Vagina (tissue), 2 donors: ENCODE measurements at places on chromosomes 5 and 9. TPM values are rescaled to one million over a fixed set of nuclear protein-coding genes. Genes with fewer than 3 reads are reported as not detected.

FOXD4L4 gene
- not detected for total RNA-seq

C9orf153 gene
- not detected for total RNA-seq

LAMC3 gene
- 13.3 TPM for total RNA-seq

DNA sequence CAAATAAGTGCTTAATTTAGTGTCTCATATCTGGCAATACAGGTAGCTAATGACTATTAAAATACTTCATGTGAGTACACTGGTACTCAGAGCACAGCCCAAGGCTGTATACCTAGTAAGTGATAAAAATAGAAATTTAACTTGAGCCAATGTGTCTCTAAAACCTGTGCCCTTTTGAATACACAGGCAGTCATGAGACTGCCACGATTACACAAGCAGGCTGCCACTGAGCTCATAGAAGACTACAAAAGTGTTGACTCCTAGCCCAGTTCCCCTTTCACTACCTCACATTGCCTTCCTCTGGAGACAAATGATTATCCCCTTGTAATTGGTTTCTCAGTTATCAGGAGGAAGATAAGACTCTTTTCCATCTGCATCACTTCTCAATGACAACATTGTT lies 66.3 kb upstream of the PAPPA start:
- no peaks in the 10 kb centered on the region for H3K36me3 ChIP-seq
- no peaks in the 10 kb centered on the region for H3K4me1 ChIP-seq
- no peak for DNase-seq

DNA sequence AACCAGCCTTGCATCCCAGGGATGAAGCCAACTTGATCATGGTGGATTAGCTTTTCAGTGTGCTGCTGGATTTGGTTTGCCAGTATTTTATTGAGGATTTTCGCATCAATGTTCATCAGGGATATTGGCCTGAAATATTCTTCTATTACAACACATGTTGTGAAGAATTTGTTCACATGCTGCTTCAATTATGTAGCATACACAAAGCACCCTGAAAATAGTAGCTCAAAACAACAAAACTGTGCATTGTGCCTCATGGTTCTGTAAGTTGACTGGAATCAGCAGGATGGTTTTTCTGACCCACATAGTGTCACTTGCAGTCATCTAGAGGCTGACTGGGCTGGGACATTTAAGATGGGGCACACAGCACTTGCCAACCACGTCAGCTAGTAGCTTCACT lies 193.9 kb downstream of the SYK start:
- H3K36me3 ChIP-seq = no peaks in the 10 kb centered on the region
- no peaks in the 10 kb centered on the region for H3K27me3 ChIP-seq
- peaks cover 7% of the 10 kb centered on the region for H3K4me1 ChIP-seq
- no peak for DNase-seq
- no peak overlapping the region for H3K4me3 ChIP-seq
- no peak overlapping the region for H3K27ac ChIP-seq

DNA sequence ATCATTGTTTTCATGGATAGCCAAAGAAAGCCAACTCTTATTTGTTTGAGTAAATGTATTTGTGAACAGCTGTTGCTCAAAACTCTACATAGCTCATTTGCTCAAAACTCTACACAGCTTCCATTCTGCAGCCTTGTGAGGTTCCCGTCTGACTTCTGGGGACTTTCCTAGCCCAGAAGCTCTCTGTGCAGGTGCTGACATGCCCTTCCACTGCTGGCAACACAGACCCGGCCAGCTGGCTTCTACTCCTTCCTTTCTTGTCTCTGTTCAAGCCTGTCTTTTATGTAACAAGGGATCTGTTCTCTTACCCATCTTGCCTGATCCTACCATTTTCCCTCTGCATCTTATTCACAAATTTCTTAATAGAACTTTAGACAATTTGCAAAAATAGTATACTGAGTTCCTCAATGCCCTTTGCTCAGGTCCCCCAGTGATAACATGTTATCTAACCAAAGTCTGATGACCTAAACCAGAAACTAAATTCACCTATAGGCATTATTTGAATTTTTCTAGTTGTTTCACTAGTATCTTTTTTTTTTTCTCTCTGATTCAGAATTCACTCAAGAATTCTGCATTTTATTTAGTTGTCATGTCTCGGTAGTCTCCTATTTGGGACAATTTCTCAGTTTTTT lies 556.5 kb upstream of the SEMA6A start:
- H3K27ac ChIP-seq = no peak overlapping the region
- no peak for DNase-seq
- H3K36me3 ChIP-seq = no peaks in the 10 kb centered on the region

- H3K27me3 ChIP-seq = no peaks in the 10 kb centered on the region
- no peak for DNase-seq
- H3K4me1 ChIP-seq = peaks cover 21% of the 10 kb centered on the region
- H3K4me3 ChIP-seq = no peak overlapping the region
- H3K36me3 ChIP-seq = no peaks in the 10 kb centered on the region
- H3K27ac ChIP-seq = no peak overlapping the region
These were observed 52.6 kb upstream of the KLF9 start for GRCh38 chr9:70466976-70467561.

DNA sequence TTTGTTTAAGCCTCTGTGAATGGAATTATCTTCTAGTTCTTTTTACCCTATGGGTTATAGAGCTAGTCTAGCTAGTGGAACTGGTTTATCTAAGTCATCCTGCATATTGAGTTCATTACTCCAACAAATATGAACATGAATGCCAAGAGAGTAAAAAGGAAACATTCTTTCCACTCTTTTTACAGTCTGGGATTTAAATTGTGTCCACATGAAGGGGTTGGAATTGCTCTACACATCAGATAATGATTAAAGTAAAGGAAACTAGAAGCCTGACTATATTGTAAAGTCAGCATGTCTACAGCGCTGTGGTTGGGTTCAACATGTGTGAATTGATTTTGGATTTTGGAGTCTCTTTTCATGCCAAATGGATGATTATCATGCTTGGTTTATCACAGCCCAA lies 173.1 kb downstream of the CCDC171 start:
- H3K4me3 ChIP-seq = no peak overlapping the region
- no peaks in the 10 kb centered on the region for H3K4me1 ChIP-seq
- H3K27ac ChIP-seq = no peak overlapping the region
- DNase-seq = no peak
- H3K36me3 ChIP-seq = no peaks in the 10 kb centered on the region

GRCh38 chr9:114409103-114409780 lies 21.5 kb upstream of the AKNA start:
- DNase-seq = no peak
- no peaks in the 10 kb centered on the region for H3K36me3 ChIP-seq
- no peak overlapping the region for H3K4me3 ChIP-seq
- no peak overlapping the region for H3K27ac ChIP-seq
- H3K4me1 ChIP-seq = peaks cover 8% of the 10 kb centered on the region
- no peaks in the 10 kb centered on the region for H3K27me3 ChIP-seq

- H3K4me3 ChIP-seq = no peak overlapping the region
- DNase-seq = no peak
- H3K27ac ChIP-seq = no peak overlapping the region
- no peaks in the 10 kb centered on the region for H3K27me3 ChIP-seq
These were observed 31.0 kb downstream of the EFCAB9 start for GRCh38 chr5:172224996-172225395.

DNA sequence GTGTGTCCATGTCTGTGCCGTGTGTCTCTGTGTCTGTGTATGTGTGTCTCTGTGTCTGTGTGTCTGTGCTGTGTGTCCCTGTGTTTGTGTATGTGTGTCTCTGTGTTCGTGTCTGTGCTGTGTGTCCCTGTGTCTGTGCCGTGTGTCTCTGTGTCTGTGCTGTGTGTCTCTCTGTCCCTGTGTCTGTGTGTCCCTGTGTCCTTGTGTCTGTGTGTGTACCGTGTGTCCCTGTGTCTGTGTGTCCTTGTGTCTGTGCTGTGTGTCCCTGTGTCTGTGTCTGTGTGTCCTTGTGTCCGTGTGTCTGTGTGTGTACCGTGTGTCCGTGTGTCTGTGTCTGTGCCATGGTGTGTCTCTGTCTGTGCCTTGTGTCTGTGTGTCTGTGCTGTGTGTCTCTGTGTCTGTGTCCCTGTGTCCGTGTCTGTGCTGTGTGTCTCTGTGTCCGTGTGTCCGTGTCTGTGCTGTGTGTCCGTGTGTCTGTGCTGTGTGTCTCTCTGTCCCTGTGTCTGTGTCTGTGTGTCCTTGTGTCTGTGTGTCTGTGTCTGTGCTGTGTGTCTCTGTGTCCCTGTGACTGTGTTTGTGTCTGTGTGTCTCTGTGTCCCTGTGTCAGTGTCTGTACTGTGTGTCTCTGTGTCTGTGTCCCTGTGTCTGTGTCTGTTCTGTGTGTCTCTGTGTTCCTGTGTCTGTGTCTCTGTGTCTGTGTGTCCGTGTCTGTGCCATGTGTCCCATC lies 23.2 kb downstream of the CACNA1B start:
- no peaks in the 10 kb centered on the region for H3K36me3 ChIP-seq
- H3K27ac ChIP-seq = no peak overlapping the region
- no peak overlapping the region for H3K4me3 ChIP-seq
- no peaks in the 10 kb centered on the region for H3K27me3 ChIP-seq
- no peaks in the 10 kb centered on the region for H3K4me1 ChIP-seq
- no peak for DNase-seq

DNA sequence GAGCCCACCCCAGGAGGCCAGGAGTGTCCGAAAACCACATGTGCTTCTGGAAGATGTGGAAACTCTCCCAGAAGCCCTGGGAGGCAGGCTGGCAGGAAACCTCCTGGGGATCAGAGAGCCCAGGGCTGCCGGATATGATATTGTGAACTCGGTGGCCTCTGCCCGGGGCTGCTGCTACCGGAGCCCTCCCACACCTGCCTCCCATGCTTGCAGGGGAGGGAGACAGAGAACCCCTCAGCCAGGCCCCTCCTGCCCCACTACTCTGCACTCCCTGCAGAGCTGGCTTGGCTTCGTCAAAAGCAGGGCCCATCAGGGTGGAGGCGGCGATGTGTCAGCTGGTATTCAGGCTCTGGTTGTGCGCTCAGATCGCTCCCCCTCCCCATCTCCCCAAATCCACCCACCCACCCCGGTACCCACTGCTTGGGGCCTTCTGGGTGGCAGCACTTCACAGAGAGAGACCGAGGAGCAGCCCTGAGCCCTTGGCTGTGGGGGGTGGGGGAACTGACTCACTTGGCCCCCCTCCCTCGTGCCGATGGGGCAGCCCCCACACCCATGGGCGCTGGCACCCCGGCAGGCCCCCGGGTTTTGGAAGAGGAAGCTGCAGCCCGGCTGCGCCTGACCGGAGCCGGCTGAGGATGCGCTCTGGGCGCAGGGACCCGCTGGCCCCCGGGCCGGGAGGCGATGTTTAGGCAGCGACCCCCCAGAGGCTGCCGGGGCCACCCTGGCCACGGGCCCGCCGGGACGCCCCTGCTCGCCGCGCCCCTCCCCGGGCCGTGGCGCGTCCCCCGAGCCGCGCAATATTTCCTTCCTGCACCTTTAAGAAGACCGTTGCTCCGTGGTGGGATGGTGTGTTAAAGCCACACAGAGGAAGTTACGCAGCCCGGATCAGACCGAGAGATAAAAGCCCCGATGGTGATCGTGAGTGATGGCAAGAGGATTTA lies 786 bp upstream of the NTNG2 start:
- peaks cover 47% of the 10 kb centered on the region for H3K4me1 ChIP-seq
- DNase-seq = no peak
- peak overlapping the region; percentile 55 for H3K4me3 ChIP-seq
- no peak overlapping the region for H3K27ac ChIP-seq
- H3K27me3 ChIP-seq = peaks cover 5% of the 10 kb centered on the region
- no peaks in the 10 kb centered on the region for H3K36me3 ChIP-seq

DNA sequence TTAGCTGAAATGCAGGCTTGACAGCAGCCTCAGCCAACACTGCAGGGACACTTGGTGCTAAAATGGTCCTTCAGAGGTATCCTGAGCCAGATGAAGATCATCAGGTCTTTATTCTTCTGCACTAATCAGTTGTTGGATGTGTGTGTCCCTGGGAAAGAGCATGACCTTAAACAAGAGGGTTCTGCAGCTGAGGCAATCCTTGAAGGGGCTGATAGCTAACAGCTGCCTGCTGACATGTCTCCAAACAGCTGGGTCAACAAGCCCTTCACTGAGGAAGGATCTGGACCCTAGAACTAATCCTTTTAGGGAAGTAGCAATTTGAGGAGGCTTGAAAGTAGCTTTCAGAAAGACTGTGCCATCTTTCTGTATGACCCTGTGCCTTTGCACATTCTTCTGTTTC lies 376.3 kb upstream of the ACTBL2 start:
- DNase-seq = no peak
- H3K4me3 ChIP-seq = no peak overlapping the region
- no peak overlapping the region for H3K27ac ChIP-seq
- peaks cover 35% of the 10 kb centered on the region for H3K4me1 ChIP-seq
- H3K36me3 ChIP-seq = no peaks in the 10 kb centered on the region

- H3K4me1 ChIP-seq = no peaks in the 10 kb centered on the region
- no peak overlapping the region for H3K27ac ChIP-seq
- H3K27me3 ChIP-seq = no peaks in the 10 kb centered on the region
- no peak for DNase-seq
- no peaks in the 10 kb centered on the region for H3K36me3 ChIP-seq
These were observed 117.5 kb downstream of the MACIR start for GRCh38 chr5:103375863-103376591.
